ENCODE measurements at places on chromosomes 5 and 9.
A peak's percentile ranks its signal among the peaks of the same experiment; 100 is the strongest.

- no peak for DNase-seq
Measured at GRCh38 chr9:112783551-112783954, 33.0 kb downstream of the SNX30 start.

- no peak for DNase-seq
Measured at GRCh38 chr5:81786496-81786895, 35.6 kb upstream of the SSBP2 start.

- DNase-seq = no peak
Measured at GRCh38 chr9:96040591-96041461, 165.3 kb downstream of the ERCC6L2 start.

GRCh38 chr5:148913985-148914431 is 87.6 kb downstream of the ADRB2 start:
- no peak for DNase-seq

- no peak for DNase-seq
Measured at GRCh38 chr5:143200781-143201398, 202.6 kb downstream of the NR3C1 start.

GRCh38 chr9:81885602-81886001 is 42.6 kb upstream of the SPATA31D4 start:
- no peak for DNase-seq

DNA sequence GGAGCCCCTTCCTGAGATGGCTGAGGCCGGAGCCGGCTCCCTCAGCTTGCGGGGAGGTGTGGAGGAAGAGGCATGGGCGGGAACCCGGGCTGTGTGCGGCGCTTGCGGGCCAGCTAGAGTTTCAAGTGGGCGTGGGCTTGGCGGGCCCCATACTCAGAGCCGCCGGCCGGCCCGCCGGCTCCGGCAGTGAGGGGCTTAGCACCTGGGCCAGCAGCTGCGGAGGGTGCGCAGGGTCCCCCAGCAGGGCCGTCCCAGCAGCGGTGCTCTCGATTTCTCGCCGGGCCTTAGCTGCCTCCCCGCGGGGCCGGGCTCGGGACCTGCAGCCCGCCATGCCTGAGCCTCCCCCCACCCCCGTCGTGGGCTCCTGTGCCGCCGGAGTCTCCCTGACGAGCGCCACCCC is 67.9 kb upstream of the SLC28A3 start:
- no peak for DNase-seq

DNA sequence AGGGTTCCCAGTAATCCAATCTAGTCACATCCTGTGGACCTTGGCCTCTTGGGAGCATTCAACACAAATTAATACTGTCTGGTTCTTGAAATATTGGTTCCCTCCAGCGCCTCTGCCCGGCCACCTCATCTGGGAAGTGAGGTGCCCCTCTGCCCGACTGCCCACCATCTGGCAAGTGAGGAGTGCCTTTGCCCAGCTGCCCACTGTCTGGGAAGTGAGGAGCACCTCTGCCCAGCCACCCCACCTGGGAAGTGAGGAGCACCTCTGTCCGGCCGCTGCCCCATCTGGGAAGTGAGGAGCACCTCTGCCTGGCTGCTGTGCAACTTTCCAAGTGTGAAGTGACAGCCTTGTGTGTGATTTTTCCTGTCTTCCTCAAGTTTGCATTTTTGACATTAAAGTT is 42.7 kb upstream of the SMIM15 start:
- DNase-seq = no peak

GRCh38 chr9:131817073-131817472 is 77.2 kb upstream of the RAPGEF1 start:
- no peak for DNase-seq

DNA sequence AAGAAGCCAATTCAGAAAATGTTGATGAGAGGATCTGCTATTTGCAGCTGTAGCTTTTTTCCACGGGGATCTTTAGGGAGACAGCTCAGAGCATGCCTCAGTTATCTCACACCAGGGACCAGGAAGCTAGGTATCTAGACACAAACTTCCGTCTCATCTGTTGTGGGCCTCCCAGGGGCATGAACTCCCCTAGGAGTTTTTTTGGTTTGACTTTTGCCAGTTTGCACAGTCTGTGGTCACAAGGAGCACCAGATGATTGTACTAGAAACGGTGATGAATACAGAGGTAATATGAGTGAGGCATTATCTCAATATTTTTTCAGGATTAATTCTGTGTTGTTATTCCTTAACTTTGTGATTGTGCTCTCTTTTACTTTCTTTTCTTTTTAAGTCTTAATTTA is 533.2 kb upstream of the SEMA6A start:
- no peak for DNase-seq

- no peak for DNase-seq
Measured at GRCh38 chr5:87885758-87886157, 382.9 kb downstream of the TMEM161B start.

DNA sequence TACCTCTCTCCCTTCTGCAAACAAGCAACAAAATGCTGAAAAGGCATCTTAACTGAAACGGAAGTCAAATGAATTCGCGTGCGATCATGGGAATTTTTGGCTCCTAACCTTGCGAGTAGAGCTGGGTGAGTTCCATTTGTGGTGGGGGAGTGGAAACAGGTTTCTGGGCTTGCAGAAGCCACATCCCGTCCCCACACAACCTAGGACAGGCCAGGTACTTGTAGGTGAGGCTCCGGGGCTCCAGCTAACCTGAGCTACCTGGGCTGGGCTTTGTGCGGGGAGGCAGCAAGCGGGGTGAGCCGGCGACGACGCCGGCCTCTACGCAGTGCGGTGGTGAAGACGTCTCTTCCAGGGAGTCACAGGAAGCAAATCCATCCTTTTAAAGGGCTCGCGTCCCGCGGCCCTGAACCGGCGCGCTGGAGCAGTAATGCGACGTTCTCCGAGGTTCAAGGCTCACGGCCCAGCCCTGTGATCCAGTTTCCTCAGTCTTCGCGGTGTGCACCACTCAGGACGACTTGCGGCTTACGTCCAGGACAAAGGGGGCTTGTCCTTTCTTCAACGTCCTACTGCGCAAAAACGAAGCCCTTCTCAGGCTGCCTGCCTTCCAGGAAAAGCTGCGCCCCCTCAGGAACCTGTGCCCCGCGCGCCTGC is 567 bp upstream of the SPIN1 start:
- peak; percentile 21 for DNase-seq

DNA sequence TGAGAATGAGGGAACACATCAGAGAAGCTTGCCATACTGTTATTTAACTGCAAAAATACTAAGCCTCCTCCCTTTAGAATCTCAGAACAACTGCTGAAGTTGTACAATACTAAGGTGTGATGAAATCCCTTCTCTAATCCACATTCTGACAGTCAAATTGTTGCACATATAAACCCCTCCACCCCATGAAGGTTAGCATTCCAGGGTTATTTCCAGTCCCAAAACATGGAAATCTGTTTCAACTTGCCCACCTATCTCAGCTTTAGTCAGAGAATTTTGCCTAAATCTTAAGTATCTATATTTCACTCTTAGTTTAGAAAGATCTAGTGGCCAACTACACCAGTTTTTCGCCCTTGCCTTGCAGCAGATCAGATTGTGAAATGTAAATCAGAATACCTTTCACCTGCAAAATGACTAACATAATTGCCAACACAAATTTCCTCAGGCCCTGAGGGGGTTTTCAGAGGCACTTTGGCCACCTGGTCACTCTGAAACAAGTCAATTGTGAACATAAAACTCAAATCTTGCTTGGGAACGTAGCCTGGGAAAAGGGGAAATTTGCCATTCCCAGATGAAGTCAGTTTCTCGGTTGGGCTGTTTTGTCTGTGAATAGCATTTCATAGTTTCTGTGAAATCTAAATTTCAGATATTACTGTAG is 93.9 kb downstream of the EFNA5 start:
- DNase-seq = no peak

DNA sequence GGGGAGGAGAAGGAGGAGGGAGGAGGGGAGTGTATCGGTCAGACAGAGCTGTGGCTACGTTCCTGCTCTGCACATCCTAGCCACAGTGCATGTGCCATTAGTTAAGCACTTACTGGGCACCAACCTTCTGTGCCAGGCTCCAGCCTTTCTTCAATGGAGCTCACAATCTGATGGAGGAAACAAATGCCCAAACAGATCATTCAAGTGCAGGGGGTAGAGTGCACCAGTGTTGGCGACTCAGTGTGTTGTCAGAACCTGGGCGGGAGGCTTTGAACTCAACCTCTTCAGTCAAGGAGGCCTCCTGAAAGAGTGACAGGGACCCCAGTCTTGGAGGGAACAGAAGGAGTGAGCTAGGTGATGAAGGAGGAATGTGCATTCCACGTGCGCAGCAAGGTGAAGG is 51.9 kb upstream of the SHB start:
- no peak for DNase-seq

GRCh38 chr5:134462761-134463160 is 51.1 kb upstream of the CDKN2AIPNL start:
- no peak for DNase-seq

- no peak for DNase-seq
Measured at GRCh38 chr5:133769842-133770241, 157.5 kb upstream of the FSTL4 start.

- no peak for DNase-seq
Measured at GRCh38 chr9:16608906-16609305, 261.6 kb downstream of the BNC2 start.

DNA sequence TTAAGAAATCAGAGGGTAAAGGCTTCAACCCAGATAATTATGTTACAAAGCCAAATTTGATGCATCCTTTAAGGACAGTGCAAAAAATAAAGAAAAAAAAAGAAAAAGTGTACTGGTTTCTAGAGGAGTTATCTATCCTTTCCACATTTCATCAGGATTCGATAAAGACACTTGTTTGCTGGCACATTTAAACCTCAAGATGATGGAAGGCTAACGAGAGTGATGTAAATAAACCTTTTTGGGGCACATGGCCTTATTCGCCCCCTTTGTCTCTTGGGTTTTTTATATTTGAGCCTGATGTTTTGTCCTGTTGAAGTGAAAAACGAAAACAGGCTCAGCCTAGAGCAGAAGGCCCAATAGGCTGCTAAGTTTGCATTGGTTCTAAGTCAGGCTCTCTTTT is 416.5 kb downstream of the TAF11L14 start:
- DNase-seq = no peak

- DNase-seq = no peak
Measured at GRCh38 chr5:110580625-110581024, 145.8 kb downstream of the TMEM232 start.

DNA sequence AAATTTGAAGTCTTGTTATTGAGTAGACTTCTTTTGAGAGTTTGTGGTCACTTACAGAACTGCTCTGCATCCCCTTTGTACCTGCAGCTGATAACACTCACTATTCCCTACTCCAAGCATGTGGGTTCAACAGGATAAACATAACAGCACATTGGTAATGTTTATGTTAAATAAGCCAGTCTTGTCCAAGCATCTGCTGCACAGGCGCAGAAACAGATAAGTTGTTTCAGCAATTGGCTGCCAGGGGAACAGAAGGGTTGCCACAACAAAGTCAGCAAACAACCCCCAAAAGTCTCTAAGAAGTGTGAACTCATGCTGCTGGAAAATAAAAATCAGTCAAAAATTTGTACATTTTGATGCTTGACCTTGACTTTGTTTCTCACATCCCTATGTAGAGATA is 174.6 kb downstream of the GDNF start:
- DNase-seq = no peak

DNA sequence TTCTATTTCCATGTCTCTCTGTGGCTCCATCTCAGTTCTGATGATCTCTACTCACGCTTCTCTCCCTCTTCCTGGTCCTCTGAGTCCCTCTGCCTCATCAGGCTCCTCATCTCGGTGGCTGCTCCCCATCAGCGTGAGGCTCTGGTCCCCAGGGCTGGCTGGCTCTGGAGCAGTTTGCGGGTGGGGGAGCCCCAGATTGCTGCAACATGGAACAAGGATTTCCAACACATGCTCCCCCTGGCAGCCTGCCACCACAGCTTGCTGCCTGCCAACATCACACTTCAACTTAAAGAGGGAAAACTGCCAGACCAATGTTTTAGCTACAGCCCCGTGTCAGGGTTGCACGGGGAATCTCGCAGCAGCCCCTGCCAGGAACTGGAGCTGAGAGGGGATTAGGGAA is 77.2 kb upstream of the NEK6 start:
- DNase-seq = no peak

- DNase-seq = no peak
Measured at GRCh38 chr9:32965999-32966722, 35.3 kb downstream of the APTX start.

- DNase-seq = no peak
Measured at GRCh38 chr5:59744531-59744992, 149.0 kb downstream of the PDE4D start.

GRCh38 chr9:34484678-34485077 is 26.1 kb downstream of the DNAI1 start:
- DNase-seq = no peak

DNA sequence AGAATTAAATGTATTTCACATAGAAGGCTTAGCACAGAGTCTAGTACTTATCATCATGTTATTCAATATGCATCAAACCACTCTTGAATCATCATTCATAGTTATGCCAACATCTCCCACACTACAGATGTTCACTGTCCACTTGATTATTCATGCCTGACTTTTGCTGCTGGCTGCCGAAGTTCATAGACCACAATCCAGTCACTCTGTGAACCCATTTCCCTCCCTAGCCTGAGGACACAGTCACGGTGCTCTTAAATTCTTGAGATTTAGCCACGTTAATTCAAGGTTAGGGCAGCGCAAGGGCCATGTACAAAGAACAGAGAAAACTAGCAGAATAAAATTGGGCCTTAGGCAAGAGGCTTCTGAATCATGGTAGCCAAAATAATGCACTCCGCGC is 32.4 kb downstream of the ABCA1 start:
- DNase-seq = no peak

DNA sequence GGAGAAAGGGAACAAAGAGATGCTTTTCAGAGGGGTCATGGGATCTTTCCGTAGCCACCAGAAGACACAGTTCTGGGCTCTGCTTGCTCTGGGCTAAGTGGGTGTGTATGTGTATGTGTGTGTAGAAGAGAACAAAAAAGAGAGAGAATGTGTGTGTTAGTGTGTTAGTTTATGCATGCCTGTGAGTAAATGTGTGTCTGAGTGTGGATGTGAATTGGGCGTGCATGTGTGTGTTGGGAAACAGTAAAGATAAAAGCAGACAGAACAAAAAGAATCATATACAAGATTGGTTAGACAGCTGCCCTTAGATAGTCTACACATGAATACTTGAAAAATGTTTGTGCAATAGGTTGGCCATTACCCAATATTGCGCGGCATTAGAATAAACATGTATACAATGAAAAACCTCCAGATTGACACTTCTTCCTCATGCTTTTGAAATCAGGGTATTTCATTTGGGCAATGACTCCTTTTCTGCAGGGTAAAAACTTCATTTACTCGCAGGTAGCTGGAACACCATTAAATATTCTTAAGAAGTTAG is 36.5 kb upstream of the HSPA9 start:
- no peak for DNase-seq

DNA sequence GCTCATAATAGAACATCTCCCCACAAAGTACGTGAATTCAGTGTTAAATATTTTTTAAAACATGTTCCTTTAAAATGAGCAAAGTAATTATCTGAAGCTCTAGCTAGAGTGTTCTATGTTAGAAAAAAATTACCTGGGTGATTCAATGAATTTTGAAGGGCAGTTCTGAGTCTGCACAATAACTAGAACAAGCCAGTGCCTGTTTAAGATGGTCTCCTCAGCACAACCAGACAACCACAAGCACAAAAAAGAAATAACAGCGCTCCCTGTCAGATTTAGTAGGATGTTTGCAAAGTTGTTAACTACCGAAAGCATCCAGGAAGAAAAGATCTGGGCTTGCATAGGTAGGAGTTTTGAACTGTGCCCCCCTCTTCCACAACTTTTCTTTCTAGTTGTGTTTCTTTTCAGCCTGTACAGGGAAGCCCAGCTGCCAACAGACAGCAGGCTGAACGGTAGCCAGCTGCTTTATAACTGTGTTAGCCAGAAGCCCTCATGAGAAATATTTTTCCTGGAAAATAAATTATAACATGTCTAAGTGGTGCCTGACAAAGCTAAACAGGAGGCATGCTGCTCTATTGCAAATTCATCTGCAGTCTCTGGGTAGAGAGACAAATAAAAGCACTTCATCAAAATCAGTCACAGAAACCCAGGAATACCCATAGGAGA is 1026.9 kb downstream of the MAT2B start:
- no peak for DNase-seq
